ENCODE measurements at places on chromosomes 7 and 10. TPM values are rescaled to one million over a fixed set of nuclear protein-coding genes. Genes with fewer than 3 reads are reported as not detected.

The H2BK1 gene
- total RNA-seq, result not detected

The PIK3CG gene
- 12.0 TPM for total RNA-seq

The POLR2J2 gene
- 0.88 TPM for total RNA-seq

The CYP26C1 gene
- total RNA-seq, result 0.16 TPM

The LIPJ gene
- 0.32 TPM for total RNA-seq

The ANKMY2 gene
- 14.9 TPM for total RNA-seq

The CNTNAP2 gene
- total RNA-seq, result 0.29 TPM

The MBLAC1 gene
- total RNA-seq, result 4.5 TPM

The PLPP4 gene
- total RNA-seq, result not detected

The HMX2 gene
- not detected for total RNA-seq

The PILRA gene
- total RNA-seq, result 9.9 TPM

The NOM1 gene
- 31.5 TPM for total RNA-seq

The CDK1 gene
- total RNA-seq, result 2.2 TPM

DNA sequence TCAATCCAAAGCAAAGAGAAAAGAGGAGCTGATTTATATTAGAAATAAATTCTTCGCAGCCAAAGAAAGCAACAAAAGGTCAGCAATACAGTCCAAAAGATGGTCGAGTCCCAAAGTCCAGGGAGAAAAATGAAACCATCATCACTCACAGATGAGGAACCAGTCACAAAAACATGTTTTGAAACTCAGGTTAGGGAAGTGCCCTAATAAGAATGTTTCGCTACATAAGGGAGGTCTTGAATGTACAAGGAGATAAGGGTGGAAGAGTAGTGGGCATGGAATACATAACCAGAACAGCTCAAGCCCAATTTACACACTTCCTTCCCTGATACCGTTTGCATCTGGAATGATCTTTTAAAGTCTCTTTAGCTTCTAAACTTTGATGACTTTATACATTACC, 53.6 kb downstream of the VPS41 start:
- DNase-seq, result no peak

DNA sequence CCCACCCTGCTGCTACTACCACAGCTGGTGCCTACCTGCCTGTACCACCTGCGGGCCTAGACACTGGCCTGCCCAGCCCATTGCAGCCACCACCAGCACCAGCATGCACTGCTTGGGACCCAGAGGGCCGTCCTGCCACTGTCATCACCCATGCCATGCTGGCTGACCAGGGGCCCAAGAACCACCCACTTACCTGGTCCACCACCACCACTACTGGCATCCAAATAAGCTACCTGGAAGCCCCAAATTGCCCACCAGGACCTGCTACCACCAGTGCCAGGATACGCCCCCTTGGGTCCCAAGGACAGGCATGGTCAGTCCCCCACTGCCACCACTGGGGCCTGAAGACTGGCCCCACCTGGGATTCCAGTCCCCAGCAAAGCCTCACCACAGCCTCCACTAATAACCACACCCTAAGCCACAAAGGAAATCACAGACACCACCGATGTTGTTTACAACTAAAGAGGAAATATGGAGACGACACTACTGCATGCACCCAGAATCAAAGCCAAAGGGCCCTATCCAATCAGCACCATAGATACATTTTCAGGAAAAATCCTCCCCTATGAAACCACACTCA, 70.5 kb upstream of the DIP2C start:
- no peak for DNase-seq

DNA sequence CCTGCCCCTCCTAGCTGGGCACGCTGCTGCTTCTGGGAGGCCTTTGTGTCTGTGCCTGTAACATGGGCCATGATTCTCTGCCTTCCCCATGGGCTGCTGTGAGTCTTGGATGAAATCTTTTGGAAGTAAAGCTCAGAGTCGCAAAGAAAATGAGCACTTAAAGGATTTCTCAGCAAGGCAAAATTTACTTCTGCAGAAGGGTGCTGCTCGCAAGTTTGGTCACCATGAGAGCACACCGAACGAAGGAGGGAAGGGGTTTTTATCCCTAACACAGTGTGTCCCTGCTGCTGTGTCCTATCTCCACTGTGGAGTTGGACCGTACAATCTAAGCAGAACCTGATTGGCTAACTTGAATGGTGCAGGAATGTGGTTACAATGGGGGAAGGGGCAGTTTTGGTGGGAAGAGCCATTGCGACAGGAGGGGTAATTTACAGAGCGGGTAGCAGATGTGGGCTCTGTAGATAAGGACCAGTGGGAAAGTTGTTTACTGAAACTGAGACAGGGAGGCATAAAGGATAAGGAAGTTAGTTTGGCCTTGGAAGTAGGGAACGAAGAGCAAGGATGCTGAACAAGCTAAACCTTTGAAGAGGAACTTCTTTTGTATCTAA, 57.5 kb downstream of the FANK1 start:
- DNase-seq, result no peak

- DNase-seq, result no peak
Measured at GRCh38 chr10:127451628-127452027, 97.5 kb upstream of the NPS start.

- DNase-seq, result no peak
Measured at GRCh38 chr10:86614853-86615252, 39.5 kb upstream of the OPN4 start.

DNA sequence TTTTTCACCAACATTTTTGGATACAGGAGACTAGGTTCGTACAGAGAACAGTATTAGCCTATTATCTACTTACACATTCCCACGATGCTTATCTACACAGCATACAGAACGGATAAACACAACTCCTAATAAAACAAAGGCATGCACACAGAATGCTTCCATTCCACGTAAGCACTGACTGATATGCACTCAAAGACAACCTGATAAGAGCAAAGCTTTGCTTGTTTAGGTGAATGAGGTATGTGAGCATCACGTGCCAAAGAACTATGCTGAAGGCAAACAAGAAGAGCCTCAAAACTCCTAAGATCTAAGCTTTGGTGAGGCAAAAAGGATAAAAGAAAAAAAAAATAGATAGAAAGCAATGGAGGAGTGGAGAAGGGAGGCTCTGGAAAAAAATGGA, 413.5 kb upstream of the LRRN3 start:
- DNase-seq, result no peak

DNA sequence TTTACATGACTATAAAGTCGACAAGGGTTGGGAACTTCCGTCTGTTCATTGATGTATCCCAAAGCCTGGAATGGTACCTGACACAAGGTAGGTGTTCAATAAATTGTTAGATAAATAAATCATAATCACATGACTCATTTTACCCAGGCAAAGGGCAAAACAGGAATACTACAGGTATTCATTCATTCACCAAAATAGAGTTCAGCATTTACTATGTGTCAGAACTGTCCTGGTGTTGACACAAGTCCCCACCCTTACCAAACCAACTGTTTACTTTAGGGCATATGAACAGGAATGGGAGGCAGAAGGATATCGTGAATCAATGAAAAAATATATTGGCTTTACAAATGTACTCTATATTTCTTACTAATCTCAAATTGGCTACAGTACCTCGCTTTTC, 666 bp upstream of the YAE1 start:
- DNase-seq, result no peak

GRCh38 chr10:113991091-113991860, 52.4 kb upstream of the ADRB1 start:
- DNase-seq, result no peak

- DNase-seq, result no peak
Measured at GRCh38 chr7:71236230-71237105, 104.5 kb downstream of the GALNT17 start.

GRCh38 chr7:49821181-49821580, 47.7 kb downstream of the VWC2 start:
- DNase-seq, result no peak

- peak; percentile 82 for DNase-seq
Measured at GRCh38 chr7:151687523-151688235, 168.0 kb upstream of the RHEB start.

- DNase-seq, result no peak
Measured at GRCh38 chr7:51234139-51234538, 82.5 kb downstream of the COBL start.

DNA sequence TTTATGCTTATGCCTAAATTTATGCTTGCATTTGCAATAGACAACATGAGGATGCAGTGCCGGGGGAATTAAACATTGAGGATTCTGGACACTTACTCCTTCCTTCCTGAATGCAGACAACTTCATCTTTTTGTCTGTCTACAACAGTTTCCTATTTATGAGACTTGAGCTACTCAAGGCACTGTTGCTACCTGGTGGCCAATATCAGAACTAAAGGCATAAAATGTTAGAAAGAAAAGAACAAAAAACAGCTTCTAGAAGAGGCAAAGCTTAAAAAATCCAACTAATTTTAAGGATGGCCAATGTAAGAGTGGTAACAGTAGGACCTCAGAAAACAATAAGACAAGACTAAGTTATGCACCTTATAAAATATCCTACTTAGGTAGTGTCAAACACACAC, 144.5 kb upstream of the PTN start:
- DNase-seq, result no peak

DNA sequence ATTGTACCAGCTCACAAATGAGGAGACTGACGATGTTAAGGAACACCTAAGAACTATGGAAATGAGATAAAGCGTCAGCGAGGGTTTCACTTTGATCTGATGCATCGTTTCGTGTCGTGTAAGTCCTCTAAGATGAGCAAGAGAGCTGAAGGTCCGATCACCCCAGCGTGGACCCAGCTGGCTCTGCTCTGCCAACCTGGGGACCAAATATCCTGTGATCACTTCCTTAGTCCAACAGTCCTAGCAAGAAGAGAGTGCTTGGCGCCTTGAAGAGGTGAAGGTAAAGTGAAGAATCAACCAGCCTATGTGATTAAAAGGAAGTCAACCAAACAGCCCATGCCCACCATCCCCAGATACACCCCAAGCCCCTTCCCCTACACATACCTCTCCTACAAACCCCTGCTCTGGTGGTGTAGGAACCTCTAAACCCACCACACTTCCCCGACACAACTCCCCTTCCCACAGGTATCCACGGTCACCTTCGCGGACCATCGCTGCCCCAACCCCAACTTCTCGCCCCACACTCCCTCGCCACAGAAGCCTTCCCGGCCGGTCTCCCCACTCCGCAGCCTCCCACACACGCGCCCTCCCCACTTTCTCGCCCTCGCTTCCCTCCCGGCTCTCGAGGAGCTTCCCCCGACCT, 722 bp downstream of the UPF2 start:
- DNase-seq, result no peak

- DNase-seq, result no peak
Measured at GRCh38 chr10:5776881-5777197, 36.4 kb downstream of the GDI2 start.

GRCh38 chr7:129147731-129148130, 3.2 kb downstream of the TSPAN33 start:
- no peak for DNase-seq

- no peak for DNase-seq
Measured at GRCh38 chr7:41029072-41029499, 673.8 kb downstream of the INHBA start.

- no peak for DNase-seq
Measured at GRCh38 chr7:101125989-101126650, 784 bp upstream of the SERPINE1 start.
